NCI-H774 (cell line): ENCODE measurements at places on chromosomes 4 and X.

DNA sequence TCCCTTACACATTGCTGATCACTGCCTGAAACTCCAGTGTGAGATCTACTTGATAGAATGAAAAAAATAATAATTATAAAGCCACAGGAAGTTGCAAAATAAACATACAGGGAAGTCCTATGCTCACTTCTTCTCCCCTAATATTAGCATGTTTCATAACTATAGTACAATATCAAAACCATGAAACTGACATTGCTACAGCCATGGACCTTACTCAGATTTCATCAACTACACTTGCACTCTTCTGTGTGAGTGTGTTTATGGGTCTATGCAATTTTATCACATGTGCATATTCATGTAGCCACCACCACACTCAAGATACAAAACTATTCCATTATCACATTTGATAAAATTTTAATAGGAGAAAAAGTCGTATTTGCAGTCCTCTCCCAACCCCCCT, 57.3 kb downstream of the SPINK2 start:
- DNase-seq: no peak

GRCh38 chrX:140767646-140768045, 58.1 kb downstream of the LINC00632 start:
- no peak for DNase-seq

DNA sequence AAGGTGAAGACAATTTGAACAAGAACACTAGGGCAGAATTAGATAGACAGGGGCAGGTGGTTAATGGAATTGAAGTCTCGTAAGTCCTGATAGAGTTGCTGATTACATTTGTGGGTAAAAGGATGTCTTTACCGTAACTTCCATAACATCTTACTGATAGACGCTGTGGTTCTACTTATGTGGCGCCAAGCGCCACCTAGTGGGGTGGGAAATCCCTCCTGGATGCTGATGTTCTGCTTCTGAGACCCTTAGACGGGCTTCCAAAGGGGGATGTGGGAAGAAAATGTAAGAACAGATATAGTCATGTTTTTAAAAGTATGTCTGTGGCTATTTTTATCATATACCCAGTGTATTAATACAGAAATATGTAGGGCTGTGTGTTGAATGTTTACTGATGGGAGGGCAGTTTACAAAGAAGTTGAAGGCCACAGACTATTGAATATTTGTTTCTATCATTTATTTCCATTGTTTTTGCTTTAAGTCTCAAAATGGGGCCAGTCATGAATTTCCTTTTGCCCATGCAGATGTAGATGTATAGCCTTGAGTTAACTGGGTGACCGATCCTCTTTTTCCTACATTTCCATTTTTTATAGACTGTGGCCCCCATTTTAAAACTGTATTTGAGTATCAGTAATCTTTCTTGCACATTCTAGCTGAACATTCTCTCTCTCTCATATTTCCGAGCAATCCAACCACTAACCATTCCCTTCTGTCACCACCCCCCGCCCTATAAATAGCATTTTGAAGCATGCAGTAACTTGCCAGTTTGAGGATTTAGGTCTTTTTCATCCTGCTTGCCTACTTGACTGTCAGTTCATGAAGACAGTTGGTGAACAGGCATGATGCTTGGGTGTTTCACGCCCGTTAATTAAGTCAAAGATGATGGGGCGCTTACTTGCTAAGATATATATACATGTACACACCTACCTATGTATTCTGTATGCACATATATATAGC, 12.1 kb upstream of the TLR8 start:
- no peak for DNase-seq

- DNase-seq: no peak
These were observed 27.5 kb downstream of the TMEM47 start for GRCh38 chrX:34629572-34629971.

- no peak for DNase-seq
These were observed 4.5 kb downstream of the CXXC4 start for GRCh38 chr4:104490096-104490769.

- DNase-seq: no peak
These were observed 115.8 kb downstream of the AFF1 start for GRCh38 chr4:87050596-87050995.

DNA sequence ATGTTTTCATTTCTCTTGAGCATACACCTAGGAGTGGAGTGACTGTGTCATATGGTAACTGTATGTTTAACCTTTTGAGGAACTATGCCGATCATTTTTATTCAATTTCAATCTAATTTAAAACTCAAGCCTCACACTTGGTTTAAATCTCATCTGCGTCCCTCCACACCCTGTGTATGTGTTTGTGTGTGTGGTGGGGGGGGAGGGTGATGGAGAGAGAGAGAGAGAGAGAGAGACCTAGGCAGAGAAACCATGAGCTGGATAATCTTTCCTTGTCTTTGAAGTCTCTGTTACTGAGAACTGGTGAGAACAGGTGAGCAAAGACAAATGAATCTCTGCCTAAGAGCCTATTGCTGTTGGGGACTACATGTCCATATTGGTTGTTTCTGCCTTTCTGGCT, 105.0 kb downstream of the ARHGAP24 start:
- DNase-seq: no peak

DNA sequence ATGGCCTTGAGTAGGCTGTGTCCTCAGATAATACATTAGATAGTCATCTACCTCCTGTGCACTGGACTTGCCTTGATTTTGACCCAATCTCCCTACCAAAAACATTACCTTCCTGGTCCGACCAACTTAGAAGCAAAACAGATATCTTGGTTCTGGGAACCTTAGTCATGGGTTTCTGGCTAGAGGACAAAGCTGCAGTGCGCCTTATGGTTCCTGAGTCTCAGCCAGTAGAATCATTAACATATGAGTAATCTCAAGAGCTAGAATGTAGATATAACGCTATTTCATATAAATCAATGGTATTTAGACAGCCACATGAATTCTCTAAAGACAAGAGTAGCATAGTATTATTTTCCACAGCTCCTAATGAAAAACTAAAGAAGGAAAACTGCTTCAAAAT, 83.1 kb downstream of the GRIA3 start:
- no peak for DNase-seq

DNA sequence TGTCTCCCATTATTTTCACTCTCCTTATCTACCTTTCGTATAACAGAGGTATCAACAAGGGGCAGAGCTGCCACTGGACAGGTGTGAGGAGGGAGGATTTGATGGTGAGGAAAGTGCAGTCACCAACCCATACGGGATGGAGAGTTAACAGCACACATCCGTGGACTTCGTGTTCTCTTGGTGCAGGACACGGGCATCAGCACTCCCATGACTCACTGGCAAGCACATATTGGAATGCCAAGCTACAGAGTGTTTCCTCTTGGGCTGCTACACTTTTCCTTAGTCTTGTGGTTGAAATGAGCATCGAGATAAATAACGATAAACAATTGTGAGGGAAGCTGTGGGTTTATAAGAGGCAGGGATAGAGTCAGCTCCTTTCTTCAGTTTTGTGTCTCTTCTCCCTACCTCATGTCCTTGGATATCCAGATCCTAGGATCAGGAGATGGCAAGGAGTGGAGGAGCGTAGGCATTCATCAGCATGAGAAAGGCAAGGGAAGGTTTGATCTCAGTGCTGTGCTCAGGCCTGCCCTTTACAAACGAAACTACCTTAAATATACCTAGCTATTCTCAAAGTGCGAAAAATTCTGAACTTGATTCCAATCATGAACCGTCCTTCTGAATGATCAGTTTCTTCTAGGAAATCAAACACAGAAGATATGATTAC, 96.3 kb downstream of the ZNF827 start:
- no peak for DNase-seq

- DNase-seq: no peak
These were observed 520.4 kb downstream of the NLGN4X start for GRCh38 chrX:5708251-5708650.

- DNase-seq: no peak
These were observed 420 bp downstream of the TSC22D3 start for GRCh38 chrX:107775000-107775733.

- no peak for DNase-seq
These were observed 24.4 kb downstream of the FRAS1 start for GRCh38 chr4:78081541-78081940.

DNA sequence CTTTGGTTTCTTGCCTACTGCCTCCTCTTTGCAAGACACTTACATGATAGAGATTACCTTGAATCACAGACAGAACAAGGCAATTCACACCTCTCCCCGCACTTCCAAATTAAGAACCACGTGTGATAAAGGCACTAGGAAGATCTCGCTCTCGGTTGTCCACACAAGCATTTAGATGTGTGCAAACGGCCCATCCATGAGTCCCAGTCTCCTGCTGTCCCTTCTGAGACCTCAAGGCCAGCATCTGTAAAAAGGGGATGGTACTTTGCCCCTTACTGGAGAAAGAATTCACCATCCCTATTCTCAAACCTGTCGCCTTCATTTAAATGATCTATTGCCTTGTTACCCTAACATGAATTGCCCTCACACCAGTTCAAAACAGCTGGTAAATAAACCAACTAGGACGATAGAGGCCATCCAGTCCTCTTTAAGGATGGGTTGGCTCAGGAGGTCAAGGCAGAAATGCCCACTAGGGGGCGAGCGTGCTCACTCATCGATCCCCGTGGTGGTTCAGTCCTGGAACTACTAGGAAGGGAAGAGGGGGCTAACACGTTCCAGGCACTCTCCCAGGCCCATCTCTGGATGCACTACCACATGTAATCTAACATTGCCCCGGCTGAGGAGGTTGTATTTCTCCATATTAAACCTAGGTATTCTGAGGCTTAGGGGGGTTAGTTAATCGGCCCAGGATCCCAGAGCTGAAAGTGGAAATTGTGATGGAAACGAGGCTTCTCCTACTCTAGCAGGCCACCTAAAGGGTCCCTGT, 95.8 kb downstream of the DHX15 start:
- DNase-seq: no peak
